KG1 (cell line): ENCODE measurements at places on chromosomes 2 and 18.
A peak's percentile ranks its signal among the peaks of the same experiment; 100 is the strongest.

- DNase-seq = no peak
Measured at GRCh38 chr2:230382108-230382507, 33.9 kb upstream of the SP100 start.

DNA sequence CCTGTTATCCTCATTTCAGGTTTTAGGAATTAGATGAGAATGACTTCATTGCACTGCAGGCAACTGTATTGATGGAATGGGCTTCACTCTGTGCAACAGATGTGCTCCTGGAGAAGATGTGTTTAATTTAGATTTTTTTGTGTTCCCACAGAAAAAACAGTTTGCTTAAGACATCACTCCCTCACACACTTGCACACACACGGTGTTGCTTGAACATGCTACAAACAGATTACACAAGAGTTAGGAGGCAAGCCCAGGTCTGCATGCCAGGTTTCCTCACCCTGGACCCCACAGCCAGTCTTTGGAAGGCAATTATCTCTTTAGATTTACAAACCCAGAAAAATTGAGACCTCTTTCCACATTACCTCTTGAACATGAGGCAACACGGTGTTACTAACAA lies 93.7 kb upstream of the KLHL29 start:
- DNase-seq = no peak

- DNase-seq = no peak
Measured at GRCh38 chr2:10467401-10467800, 19.3 kb upstream of the ODC1 start.

- no peak for DNase-seq
Measured at GRCh38 chr2:173359231-173359630, 4.6 kb downstream of the CDCA7 start.

DNA sequence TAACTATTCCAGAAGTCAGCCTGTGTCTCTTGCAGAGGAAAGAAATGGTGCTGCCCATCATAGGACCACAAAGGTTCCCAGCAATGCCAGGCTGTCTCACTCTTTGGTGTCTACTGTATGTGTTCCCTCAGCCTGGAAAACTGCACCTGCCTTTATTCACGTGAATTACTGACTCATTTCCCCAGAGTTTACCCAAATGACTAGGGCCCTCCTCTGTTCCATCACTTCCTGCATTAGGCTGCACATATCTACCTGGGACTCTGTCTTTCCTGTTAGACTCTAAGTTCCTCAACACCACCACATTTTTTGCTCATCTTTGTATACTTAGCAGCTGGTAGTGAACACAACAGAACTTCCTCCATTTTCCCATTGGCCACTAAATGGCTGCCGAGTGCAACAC lies 188.3 kb downstream of the FHOD3 start:
- DNase-seq = no peak

- no peak for DNase-seq
Measured at GRCh38 chr2:184322615-184323014, 275.7 kb upstream of the ZNF804A start.

DNA sequence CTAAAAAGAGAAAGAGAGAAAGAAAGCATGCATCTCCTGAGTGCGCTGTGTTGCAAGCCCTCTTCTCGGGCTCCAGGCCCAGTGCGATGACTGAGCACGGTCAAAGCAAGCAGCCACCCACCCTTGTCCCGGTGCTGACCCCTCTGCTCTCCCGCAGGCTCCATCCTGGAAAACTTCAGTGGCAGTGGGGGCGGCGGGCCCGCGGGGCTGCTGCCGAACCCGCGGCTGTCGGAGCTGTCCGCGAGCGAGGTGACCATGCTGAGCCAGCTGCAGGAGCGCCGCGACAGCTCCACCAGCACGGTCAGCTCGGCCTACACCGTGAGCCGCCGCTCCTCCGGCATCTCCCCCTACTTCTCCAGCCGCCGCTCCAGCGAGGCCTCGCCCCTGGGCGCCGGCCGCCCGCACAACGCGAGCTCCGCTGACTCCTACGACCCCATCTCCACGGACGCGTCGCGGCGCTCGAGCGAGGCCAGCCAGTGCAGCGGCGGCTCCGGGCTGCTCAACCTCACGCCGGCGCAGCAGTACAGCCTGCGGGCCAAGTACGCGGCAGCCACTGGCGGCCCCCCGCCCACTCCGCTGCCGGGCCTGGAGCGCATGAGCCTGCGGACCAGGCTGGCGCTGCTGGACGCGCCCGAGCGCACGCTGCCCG lies 252.5 kb downstream of the GLI2 start:
- no peak for DNase-seq

- DNase-seq = no peak
Measured at GRCh38 chr18:7349181-7349837, 118.4 kb downstream of the LRRC30 start.

DNA sequence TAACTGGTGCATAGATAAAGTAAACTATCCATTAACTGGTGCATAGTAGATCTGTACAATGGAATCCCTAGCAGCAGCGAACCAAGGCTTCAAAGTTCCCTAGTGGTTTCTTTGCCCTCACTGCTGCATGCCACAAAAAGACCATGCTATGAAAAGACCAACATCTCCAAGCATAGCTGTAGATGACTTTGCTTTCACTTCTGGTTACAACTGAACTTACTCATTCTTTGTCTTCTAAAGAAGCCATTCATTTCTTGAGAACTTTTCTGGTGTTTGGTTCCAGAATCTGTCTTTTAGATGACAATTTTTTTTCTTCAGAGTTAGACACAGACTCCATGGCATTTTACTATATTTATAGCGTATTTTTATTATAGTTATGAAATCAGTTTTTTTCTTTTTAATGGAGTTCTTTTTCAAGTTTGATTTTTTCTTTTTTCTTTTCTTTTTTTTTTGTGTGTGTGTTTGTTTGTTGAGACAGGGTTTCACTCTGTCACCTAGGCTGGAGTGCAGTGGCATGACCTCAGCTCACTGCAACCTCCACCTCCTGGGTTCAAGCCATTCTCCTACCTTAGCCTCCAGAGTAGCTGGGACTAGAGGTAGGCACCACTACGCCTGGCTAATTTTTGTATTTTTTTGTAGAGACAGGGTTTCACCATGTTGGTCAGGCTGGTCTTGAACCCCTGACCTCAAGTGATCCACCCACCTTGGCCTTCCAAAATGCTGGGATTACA lies 63.6 kb downstream of the SLC35F5 start:
- DNase-seq = no peak

- DNase-seq = no peak
Measured at GRCh38 chr2:62895632-62896009, 155.0 kb upstream of the OTX1 start.

DNA sequence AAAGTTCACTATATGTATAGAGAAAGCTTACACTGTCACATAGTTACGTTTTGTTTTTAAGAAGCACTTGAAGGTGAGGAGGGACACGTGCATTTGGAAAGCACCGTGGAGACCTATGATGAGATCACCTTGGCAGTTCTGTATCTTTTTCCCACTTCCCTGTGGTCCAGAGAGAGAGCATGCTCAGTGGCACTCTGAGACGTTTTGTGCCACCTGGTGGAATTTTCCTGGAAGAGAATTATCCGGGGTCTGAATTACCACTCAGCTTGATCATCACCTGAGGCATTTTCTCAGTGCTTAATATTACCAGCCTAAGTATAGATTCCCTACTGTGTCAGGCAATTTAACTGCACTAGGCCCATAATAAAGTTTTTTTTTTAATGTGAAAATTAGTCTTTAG lies 469.4 kb upstream of the SMIM21 start:
- no peak for DNase-seq

DNA sequence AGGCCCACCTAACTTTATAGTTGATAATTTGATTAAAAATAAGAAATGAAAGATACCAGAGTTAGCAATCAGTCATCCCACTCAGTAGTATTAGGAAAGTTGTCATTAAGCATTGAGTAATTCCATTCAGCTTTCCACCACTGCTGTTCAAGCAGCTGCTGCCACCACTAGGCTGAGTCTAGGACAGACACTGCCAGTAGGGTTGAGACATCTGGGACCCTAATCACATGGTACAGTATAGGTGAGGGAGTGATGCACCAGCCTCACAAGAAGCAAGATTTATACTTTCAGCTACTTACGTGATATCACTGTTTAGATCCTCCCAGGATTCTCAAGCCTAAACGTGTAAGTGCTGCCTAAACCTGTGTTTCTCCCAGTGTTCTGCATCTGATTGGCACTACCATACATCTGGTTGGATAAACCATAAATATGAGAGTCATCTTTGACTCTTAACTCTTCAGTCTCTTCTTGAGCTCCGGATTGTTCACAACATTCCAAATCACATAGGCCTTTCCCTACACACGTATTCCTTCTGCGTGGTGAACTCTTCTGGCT lies 3.2 kb downstream of the UBXN4 start:
- no peak for DNase-seq

DNA sequence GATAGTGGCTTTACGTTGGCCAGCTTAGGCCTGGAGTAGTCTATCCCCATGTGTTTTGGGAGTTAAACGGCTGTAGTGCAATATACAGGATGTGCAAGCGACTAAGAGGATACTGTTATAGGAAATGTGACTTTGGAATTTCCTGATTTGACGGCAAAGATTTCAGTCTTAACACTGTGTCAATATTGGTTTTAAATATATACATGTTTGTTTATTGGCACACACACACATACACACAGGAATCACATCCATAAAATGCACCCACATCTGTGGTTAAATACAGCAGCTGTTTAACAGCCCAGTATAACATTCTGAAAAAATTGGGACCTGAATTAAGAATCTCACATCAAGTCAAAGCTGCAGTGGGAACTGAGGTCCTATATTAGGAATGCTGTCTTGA lies 347.1 kb downstream of the TXNL1 start:
- no peak for DNase-seq

GRCh38 chr18:12621742-12622306 lies 36.1 kb downstream of the SPIRE1 start:
- DNase-seq = no peak

DNA sequence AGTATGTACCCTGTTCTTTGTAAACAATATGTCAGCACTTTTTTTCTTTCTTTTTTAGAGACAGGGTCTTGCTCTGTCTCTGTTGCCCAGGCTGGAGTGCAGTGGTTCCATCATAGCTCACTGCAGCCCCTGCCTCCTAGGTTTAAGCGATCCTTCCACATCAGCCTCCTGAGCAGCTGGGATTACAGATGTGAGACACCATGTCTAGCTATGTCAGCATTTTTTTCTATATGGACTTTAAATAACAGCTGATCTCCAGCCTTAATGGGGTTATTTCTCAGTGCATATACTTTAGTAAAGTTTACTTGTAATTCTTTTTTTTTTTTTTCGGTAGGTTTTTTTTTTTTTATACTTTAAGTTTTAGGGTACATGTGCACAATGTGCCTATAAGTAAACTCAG lies 26.6 kb downstream of the ABCG5 start:
- no peak for DNase-seq

GRCh38 chr2:112751451-112752197 lies 12.8 kb downstream of the CKAP2L start:
- DNase-seq = no peak

- DNase-seq = no peak
Measured at GRCh38 chr2:45578056-45578843, 32.8 kb downstream of the SRBD1 start.

DNA sequence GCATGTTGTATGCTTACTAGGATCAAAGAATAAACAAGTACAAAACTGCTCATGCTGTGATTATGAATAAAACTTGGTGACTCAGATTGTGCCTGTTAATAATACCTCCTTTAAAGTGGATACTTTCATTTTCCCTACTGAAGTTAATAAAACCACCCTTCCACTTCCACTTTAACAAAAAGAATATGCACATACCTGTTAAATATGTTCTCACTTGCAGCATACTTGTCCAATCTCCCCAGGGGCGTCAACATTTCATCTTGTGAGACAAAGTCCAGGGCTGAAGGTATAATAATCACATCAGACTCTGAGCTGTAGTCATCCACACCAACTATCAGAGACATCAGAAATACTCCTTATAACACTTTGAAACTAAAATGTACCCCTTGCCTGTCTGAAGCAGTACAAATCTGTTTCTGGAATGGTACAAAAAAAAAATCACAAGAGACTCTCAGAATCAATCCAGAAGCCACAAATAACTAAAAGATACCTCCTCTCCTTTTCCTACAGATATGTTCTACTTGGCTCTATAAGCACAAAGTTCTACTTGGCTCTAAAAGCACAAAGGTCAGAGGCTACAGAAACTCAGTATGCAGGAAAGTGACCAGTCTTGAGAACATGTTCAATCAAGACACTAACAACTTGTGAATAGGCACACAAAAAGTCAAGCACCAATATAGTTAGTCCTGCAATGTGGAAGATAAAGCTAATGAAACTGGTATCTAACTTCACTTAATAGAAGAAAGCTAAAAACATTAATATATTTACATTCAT lies 19.3 kb downstream of the PPP4R1 start:
- DNase-seq = no peak

DNA sequence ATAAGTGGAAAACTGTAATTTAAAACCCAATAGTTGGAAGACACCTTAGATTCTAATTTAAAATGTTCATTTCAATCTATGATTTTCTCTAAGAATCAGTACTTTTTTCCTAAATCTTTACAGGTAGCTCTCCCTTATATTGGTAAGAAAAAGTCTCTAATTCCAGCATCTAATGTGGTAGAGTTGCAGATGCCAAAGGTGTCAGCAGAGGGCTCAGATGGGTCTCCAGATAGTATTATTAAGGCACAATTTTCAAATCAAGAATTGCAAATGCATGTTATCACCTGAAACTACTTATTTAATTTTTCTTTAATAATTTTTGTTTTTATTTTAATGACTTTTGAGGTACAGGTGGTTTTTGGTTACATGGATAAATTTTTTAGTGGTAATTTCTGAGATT lies 25.5 kb upstream of the ITGA4 start:
- DNase-seq = no peak

DNA sequence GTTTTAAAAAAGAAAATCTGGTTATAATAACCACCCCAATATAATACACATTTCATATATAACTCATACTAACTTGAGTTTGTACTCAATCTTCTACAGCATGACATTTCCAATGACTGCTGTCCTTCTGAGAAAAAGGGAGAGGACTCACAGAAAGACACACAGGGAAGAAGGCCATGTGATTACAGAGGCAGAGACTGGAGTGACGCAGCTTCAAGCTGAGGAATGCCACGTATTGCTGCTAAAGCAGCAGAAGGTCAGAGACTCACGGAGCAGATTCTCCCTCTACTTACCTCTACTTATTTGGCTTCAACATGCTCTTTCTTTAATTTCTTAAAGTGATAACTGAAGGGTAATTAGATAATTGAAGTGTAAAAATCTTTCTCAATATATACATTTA lies 753.5 kb upstream of the PKDCC start:
- DNase-seq = no peak

GRCh38 chr2:232960862-232961261 lies 52.2 kb downstream of the NGEF start:
- no peak for DNase-seq

- DNase-seq = no peak
Measured at GRCh38 chr2:228846161-228846560, 424.9 kb downstream of the PID1 start.

- DNase-seq = peak; percentile 35
Measured at GRCh38 chr2:105287692-105288091, 41.8 kb downstream of the TGFBRAP1 start.

DNA sequence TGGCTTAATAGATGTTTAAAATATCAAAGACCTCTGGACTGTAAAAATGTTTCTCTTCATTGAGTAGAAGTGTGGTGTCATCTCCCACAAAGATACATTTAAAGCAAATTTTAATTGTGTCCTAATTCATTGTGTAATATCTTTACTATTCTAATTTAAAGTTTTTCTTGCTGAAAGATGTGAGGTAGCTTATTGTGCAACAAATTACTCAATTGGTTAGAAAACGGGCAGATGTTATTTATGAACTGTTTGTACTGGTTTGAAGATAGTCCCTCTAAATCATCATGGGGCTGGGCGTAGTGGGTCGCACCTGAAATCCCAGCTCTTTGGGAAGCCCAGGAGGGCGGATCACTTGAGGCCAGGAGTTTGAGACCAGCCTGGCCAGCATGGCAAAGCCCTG lies 65.3 kb downstream of the CYBRD1 start:
- no peak for DNase-seq
